Right ventricle myocardium inferior (tissue), 1 donor: ENCODE measurements at places on chromosomes 3 and 15.

DNA sequence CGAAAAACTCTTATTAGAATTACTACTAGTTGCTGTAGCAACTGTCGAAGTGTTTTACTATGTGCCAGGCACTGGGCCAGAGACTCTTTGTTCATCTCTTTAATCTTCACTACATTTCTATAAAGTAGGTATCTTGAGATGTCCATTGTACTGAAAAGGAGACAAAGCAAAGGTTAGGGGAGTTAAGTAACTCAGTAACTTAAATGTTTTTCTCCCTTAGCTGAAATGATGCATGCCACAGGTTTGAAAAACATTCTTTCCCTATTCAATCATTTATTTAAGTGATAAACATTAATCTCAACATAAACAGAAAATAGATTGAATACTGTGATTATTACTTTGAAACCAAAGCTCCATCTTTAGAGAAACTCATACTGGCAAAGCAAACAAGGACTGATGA lies 776.2 kb downstream of the FHIT start:
- no peak for DNase-seq

- DNase-seq: no peak
These were observed 17.7 kb downstream of the TICRR start for GRCh38 chr15:89593018-89593417.

GRCh38 chr3:107436029-107436428 lies 58.8 kb downstream of the CCDC54 start:
- no peak for DNase-seq

DNA sequence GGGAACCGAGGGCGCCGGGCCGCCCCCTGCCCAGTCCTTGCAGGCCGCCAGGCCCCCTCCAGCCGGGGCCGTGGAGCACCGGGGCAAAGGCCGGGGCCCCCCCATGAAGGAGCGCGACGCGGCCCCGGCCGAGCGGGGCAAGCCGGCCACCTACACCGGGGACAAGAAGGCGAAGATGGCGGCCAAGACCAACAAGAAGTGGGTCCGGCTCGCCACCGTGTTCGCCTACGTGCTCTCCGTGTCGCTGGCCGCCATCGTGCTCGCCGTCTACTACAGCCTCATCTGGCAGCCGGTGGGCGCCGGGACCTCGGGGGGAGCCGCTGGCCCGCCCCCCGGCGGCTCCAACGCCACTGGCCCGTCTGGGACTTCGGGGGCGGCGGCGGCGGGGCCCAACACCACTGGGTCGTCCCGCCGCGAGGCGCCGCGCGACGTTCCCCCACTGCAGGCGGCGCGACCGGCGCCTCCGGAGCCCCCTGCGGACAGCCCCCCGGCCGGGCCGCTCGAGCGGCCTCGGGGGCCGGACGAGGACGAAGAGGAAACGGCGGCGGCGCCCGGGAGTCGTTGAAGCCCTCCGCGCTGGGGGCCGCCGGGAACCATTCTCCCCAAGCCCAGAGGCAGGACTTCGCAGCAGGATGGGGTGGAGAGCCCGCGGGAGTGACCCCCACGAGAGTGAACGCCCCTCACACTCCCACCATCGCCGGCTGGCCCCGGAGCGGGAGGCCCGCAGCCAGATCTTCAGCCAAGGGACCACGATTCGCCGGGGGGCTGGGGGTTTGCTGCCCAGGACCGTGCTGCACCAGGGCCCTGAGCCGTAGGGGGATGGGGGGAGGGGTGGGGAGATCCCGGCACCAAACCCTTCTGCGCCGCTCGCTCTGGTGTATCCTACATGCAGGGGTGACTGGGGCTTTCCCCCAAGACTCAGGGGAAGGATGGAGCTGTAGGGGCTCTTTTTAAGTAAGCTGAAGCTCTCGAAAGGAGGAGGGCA lies 753 bp downstream of the INAFM2 start:
- DNase-seq: peak; percentile 87

DNA sequence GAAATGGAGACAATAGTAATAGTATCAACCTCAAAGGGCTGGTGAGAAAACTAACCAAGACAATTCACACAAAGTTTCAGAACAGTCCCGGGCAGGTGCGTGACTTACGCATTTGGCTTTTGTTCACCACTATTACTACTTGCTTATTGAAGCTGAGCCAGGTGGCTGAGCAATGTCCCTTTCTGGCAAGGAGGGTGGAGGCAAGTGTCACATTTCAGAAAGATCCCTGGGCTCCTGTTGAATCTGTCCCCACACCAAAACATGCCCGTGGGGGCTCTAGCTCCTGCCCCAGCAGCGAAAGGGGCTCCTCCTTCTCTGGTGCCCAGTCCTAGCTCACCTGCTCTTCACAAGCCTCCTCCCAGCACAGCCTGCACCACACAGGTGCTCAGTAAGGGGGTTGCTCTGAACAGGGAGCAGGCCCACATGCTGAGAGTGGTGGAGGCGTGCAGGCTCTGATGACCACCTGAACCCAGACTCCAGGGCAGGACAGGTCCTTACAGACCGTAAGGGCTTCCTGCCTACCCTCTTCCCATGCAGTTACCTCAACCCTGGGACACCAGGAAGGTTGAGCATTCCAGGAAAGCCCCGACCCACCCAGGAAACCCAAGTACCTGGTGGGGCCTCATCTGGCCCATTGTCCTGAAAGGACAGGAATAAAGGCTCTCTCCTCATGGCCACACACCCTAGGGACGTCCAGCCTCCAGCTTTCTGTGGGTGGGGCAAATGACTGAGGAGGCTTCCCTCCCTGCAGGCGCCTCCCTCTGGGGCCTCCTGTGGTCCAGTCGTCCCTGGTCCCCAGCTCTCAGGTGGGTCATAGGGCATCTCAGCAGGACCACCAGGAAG lies 32.6 kb downstream of the SEMA7A start:
- peak; percentile 39 for DNase-seq

DNA sequence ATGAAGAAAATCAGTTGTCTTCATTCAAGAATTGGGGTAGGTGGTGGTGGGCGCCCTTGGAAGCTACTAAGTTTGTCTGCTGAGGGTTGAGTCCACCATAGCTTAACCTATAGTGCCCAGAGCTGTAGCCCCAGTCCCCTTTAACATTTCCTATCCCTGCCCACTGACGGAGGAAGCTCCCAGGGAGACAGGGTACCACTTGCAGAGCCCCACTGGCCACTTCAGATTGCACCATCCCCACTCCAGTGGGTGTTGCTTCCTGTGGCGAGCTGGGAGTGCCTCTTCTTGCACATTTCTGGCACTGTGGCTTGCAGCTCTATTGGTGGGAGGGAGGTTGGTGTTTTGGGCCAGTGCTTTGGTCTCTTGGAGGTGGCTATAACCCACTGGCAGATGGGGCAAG lies 2.7 kb downstream of the PXYLP1 start:
- DNase-seq: no peak

GRCh38 chr3:46480491-46481195 lies 15.9 kb upstream of the LTF start:
- no peak for DNase-seq

DNA sequence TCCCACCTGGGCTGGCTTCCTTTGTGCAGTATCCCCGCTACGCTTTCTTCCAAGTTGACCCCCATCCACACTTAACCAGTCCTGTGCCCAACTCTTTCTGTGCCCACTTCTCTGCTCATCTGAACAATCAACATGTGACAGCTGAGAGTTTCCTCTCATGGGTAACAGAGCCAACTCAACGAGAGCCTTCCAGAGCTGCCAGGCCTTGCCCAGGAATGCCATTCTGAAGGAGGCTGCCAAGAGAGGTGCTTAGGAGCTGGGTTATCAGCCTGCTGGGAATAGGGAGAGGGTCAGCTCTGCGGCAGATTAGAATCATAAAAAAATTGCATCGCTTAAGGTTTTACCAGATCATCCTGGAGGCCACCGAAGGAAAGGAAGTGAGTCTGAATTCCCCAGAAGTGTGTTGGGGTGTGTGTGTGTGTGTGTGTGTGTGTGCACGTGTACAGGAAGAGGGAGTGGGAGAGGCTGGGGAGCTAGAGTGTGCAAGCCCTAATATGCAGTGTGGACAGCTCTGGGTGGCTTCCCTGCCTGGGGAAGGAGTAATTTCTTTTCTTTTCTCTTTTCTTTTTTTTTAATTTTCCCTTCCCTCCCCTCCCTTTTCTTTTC lies 66.7 kb downstream of the ITGA11 start:
- no peak for DNase-seq

DNA sequence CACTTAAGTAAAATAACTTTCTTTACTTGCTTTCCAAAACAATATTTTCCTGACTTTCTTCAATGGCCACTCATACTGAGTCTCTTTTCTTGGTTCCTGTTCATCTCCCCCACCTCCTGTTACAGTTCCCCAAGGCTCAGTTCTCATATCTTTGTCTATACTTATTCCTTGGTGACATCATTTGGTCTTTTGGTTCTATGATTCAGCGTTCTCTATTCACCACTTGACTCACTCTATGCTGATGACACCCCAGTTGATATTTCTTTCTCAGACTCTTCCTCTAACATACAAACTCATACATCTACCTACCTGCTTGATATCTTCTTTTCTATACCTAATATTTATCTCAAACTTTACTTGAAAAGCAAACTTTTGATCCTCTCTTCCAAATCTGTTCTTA lies 85.0 kb upstream of the P3H2 start:
- no peak for DNase-seq

DNA sequence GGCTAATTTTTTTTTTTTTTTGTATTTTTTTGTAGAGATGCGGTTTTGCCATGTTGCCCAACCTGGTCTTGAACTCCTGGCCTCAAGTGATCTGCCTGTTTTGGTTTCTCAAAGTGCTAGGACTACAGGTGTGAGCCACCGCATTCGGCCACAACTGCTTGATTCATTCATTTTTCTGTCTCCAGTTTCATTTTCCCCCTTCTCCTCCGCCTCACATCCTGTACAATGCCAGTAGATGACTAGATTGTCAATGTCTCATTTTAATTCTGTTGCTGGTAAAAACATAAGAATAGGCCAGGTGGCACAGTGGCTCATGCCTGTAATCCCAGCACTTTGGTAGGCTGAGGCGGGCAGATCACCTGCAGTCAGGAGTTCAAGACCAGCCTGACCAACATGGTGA lies 12.0 kb upstream of the ZNF592 start:
- DNase-seq: no peak

- no peak for DNase-seq
These were observed at the start of gene EPB42 for GRCh38 chr15:43220991-43221403. Gene EPB42, minus strand, starts transcription at chr15:43221018. Its CDS starts 193 bp downstream, at chr15:43220825.

DNA sequence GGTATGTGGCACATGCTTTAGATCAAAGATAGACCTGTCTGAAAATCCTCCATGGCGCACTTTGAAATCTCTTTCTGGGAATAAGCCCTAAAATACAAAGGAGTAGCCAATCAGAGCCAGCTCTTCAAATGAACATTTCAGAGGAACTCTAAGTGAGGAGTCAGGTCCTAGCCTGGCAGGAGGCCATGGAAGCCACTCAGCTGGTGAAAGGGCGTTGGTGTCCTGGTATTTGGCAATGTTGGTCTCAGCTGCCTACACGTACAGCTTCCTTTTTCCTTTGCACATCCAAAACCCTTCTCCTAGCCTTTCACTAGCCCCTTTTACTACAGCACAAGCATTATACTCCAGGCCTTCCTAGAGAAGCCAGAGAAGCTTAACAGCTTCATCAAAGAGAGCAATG lies 5.5 kb downstream of the WDR73 start:
- peak; percentile 85 for DNase-seq

- DNase-seq: no peak
These were observed 43.4 kb downstream of the PXYLP1 start for GRCh38 chr3:141275032-141275422.

- no peak for DNase-seq
These were observed 10.0 kb downstream of the ATP13A3 start for GRCh38 chr3:194476784-194477183.

DNA sequence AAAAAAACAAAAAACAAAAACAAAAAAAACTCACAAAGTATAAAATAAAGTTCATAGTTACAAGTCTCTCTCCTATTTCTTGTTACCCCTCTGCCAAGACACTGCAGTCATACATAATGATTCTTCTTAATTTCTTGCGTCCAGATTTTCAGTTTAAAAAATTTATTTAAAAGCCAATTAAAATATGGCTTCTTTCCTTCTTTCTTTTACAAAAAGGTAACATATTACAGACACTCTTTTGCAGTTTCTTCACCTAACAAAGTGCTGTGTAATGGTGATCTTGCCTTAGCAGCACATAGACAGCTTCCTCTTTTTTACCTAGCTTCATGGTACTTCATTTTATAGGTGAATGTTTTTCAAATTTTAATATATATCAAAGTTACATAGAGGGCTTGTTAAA lies 136.1 kb upstream of the SGO1 start:
- no peak for DNase-seq

- DNase-seq: no peak
These were observed 219.0 kb upstream of the TPM1 start for GRCh38 chr15:62823561-62823960.

DNA sequence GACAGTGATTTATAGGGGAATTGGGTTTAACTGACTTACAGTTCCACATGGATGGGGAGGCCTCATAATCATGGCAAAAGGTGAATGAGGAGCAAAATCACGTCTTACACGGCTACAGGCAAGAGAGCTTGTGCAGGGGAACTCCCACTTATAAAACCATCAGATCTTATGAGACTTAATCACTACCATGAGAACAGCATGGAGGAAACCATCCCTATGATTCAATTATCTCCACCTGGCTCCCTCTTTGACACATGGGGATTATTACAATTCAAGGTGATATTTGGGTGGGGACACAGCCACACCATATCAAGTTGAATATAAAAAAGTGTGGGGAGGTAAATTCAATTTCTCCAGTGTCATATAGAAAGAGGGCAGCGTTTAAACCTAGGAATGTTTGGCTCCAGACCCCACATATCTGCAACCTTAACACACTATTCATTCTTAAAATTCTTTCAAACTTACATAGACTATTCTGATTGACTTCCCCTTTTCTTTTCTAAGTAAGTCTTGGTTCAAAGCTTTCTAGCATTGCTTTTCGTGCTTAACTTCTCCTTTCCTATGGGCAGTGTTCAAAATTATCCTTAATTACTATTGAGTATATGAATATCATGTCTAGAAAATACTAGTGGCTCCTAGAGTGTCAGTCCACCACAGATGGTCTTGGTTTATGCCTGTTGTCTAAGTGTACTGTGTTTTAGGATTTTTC lies 446.7 kb upstream of the GBE1 start:
- no peak for DNase-seq

- DNase-seq: no peak
These were observed 12.2 kb upstream of the RASGRP1 start for GRCh38 chr15:38576837-38577236.

DNA sequence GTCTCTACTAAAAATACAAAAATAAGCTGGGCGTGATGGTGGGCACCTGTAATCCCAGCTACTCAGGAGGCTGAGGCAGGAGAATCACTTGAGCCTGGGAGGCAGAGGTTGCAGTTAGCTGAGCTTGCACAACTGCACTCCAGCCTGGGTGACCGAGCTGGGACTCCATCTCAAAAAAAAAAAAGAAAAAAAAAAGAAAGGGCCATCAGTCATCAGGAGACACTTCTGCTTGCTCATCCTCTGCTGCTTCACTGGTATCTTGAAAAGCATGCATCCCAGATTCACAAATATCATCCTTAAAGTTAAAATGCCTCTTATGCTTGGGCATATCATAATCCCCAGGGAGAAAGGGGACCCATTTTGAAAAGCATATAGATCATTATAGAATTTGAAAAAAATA lies 176.6 kb upstream of the NR2F2 start:
- DNase-seq: no peak

GRCh38 chr3:118488732-118489131 lies 545.9 kb downstream of the IGSF11 start:
- no peak for DNase-seq
